ENCODE measurements at places on chromosomes 11 and 22.
A peak's percentile ranks its signal among the peaks of the same experiment; 100 is the strongest.

DNA sequence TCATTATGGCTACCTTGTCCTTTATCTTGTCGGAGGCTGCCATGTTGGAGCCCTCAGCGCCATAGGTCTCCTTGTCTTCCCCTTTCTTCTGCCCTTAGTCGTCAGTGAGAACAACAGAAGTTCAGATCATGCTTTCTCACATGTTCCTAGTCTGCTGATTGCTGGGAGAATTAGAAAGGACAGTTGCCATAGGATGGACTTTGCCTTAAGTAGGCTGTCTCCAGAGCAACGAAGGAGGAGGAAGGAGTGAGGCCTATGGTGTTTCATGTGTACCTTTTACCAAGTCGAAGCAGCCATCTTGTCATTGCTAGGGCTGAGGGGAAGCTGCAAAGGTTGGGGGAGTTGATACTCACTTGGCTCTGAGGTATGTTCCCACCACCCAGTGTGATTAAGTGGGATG, 62.6 kb downstream of the SYT13 start:
- no peak for DNase-seq

- no peak for DNase-seq
Observed at GRCh38 chr11:34594603-34595002, 26.3 kb upstream of the EHF start.

GRCh38 chr11:13358596-13359270, 81.1 kb downstream of the BMAL1 start:
- no peak for DNase-seq

DNA sequence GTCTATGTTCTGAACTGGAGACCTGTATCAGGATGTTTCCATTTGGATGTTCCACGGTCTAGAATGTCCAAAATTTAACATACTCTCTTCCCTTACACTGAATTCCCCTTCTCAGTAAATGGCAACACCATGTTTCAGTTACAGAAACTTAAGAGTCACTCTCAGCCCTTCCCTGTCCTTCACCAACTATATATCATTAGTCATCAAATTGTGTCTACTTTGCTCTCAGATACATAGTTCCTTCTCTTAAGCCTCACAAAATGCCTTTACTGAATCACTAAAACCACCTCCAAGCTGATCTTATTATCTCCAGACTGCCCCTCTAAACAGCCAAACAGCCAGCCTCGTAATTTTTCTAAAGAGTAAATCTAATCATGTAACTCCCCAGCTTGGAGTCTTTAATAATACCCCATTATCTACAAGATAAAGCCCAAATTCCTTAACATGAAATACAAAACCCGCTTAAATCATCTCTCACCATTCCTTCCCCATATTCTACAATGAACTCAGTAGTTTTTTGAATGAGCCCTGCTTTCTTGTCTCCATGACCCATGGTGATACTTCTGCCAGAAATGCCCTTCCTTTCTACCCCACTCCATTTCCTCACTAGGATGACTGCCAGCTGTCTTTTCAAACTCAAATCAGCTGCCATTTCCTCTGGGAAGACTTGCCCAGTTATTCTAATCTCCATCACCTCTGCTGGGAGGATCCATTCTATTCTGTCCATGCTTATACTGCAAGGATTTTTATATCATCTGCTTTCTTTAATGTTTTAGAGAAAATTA, 102.7 kb upstream of the ARHGAP42 start:
- DNase-seq = no peak

GRCh38 chr11:45906096-45906682, 882 bp downstream of the FREY1 start:
- DNase-seq = peak; percentile 18

DNA sequence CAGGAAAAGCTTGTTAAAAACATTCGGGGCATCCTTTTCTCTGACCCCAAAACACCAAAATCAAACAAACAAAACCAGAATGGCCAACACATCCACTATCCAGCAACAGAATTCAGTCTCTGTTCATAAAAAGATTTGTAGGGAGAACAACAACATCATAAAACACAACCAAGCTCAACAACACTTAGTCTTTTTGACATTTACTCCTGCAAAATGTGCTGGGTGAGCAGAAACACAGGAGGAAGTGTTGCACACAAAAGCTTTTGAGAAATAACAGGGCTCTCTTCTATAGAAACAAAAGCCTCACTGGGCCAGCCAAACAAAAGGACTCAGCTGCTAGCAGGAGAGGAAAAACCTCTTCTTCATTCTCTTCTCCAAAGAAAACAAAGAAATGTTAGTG, 736.0 kb upstream of the CCDC90B start:
- DNase-seq = no peak

DNA sequence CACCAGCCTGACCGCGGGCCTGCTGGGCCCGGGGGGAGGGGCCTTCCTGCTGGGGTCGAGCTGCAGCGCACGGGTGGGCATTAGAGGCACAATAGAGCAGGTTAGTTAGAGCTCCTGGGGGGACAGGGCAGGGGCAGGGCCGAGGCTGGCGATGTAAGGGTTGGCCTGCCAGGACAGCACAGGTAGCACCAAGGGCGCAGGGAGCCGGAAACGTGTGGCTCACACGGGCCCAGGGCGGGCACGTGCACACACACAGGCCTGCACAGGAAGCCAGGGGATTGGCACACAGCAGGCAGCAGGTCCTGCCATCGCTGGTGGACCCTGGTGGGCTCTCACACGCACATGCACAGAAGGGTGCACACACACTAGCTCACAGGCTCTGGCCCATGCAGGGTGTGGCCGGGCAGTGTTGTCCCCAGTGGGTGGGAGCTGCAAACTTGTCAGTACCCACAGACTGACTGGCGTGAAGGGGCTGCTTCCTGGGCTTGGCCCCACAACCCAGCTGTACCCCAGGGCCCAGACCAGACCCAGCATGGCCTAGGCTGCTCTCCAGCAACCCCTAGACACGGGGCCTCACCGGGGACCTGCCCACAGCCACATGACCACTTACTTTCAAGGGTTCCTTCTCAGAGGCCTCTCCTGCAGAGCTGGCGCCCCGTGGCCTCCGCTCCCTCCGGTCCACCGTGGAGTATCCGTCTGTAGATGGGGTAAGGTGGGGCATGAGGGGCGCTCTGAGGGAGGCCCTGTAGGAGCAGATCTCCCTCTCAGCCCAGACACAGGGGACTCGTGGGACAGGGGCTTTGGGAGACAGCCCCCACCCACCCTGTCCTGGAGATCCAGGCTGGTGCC, 29.9 kb upstream of the TXNRD2 start:
- peak; percentile 24 for DNase-seq

DNA sequence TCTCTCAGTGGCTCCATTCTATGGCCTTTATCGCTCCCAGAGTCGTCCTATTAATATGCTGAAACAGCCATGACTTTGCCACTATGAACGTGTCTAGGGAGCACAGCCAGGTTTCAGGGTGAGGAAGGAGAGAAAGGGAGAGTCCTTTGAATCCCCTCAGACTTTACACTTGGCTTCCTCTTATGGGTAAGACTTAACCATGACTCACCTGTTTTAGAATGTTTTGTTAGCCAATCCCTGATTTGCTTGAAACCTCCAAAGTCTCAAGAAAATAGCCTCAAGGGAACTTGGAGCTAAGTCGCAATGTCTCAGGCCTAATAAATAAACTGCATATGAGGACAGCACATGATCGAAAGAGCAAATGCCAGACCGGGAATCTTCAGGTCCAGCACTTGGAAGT, 131.2 kb upstream of the RCN1 start:
- no peak for DNase-seq

DNA sequence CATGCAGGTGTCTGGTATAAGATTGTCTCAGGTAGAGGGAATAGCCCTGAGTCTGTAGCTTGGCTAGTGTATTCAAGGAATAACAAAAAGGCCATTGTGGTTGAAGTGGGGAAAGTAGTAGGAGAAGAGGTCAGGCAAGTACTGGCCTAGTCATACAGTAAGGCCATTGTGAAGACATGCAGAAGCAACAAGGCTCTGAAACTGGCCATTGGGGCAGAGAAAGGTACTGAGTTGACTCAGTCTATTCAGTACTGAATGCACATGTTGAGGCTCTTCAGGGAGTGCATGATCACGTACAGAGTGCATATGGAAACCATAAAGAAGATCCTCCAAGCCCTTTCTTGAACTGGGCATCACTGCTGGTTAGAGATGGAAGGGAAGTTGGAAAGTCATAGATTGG, 477.6 kb downstream of the SOX6 start:
- DNase-seq = no peak

GRCh38 chr22:24189249-24190158, 8.2 kb downstream of the SUSD2 start:
- peak; percentile 64 for DNase-seq

GRCh38 chr11:120197251-120197891, 13.5 kb upstream of the OAF start:
- DNase-seq = no peak

GRCh38 chr11:65206441-65206841, 24.7 kb downstream of the CAPN1 start:
- DNase-seq = no peak

GRCh38 chr22:27331526-27332281, 469.9 kb downstream of the MN1 start:
- DNase-seq = no peak

GRCh38 chr22:23248583-23248982, 68.3 kb downstream of the BCR start:
- DNase-seq = no peak

DNA sequence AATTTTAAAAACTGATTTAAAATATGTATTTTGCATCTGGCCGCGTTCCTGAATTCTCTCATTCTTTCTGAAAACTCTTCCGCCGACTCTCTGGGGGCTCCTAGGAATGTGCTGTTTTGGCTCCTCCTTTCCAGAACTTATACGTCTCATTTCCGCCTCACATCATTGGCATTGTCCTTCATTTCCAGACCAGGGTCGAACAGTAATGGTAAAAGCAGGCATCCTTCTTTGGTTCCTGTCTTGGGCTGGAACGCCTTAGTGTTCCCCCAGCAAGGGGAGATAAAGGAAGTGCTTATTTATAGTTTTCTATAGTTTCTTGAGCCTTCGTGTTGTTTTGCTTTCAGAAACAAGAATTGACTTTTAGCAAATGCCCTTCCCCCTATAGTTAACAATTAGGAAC, 10.9 kb upstream of the TNNT3 start:
- no peak for DNase-seq

- DNase-seq = no peak
Observed at GRCh38 chr11:12785901-12786300, 111.7 kb downstream of the TEAD1 start.

GRCh38 chr11:64713016-64713707, 9.8 kb downstream of the NRXN2 start:
- no peak for DNase-seq

- no peak for DNase-seq
Observed at GRCh38 chr11:44955015-44955738, 4.5 kb upstream of the TP53I11 start.

DNA sequence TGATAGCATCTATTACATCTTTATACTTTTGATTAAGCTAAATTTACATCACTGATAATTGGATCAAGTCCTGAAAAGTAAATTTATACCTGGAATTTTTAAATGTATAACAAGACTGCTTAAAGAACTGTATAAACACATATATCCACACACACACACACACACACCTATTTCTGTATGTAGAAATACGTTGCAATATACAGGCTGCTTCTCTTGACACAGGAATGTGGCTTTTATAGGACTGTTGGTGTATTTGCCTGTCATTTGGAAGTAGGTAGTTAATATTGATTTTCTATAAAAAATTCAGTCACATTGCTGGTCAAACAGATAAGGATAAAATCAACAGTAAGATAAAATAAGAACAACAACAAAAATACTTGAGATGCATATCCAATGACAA, 708.5 kb upstream of the RAG2 start:
- no peak for DNase-seq

- no peak for DNase-seq
Observed at GRCh38 chr11:256952-257737, 20.4 kb downstream of the PSMD13 start.
